CD4-positive, alpha-beta T cell treated with Interferon alpha-2 for 1 hour (primary cell): ENCODE measurements at places on chromosomes 12 and 14.

DNA sequence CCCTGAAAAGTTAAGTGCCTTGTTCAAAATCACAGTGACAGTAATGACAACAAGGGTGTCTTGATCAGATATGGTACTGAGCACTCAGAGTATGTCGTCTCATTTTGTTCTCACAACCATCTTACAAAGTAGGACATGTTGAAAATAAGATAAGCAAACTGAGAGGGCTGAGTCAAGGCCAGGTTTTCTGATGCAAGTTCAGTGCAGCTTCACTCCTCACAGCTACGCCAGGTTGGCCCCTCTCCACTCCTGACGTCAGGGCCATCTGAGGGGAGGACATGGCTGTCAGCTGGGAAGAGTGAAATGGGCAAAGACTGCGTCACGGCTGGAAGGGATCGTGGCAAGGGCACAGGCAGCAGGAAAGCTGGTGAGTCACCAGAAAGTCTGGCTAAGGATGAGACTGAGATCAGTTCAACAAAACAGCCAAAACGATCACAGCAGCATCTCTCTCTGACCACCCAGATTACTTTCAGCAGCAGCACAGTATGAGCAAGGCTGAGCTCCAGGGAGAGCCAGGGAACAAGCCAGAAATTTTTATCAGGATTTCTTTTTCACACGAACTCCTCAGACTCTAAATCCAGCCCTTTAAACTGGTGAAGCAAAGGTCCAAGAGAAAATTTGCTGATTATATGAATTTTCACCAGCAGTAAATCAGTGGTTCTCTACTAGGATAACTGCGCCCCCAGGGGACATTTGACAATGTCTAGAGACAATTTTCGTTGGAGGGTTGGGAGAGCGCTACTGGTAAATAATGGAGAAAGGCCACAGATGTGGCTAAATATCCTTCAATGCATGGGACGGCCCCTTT lies 297.9 kb upstream of the AMIGO2 start:
- DNase-seq = no peak

DNA sequence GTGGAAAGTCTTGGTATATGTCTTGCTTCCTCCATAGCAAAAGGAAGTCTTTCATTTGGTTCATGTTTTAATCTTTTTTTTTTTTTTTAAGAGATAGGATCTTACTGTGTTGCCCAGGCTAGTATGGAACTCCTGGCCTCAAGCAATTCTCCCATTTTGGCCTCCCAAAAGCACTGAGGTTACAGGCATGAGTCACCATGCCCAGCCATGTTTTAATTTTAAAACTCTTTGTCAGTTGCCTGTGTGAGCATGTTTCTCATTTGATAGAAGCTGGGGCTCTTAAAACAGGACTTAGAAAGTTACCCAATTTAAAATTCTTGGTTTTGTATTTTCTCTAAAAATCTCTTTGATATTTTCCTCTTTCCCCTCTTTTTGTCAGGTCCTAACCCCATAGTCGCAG lies 45.0 kb upstream of the REP15 start:
- no peak for DNase-seq

DNA sequence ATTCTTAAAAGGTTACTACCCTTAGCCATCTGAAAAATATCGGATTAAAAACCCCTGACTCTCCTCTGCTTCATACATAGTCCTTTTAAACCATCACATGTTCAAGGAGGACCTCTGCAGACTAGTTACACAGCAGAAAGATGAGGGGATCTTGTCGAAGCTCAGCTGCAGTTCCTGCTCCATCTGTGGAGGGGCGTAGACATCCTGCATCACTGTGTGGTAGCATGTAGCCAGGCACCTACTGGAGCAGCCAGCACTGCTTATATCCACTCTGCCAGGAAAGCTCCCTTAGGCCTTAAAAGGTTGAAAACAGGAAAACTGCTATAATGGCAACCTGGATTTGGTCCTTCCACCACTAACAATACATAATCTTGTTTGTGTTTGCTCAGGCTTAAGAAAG lies 57.6 kb upstream of the STRN3 start:
- DNase-seq = no peak

- DNase-seq = peak; percentile 47
These were observed 643 bp upstream of the TAMALIN start for GRCh38 chr12:52005903-52006703.

DNA sequence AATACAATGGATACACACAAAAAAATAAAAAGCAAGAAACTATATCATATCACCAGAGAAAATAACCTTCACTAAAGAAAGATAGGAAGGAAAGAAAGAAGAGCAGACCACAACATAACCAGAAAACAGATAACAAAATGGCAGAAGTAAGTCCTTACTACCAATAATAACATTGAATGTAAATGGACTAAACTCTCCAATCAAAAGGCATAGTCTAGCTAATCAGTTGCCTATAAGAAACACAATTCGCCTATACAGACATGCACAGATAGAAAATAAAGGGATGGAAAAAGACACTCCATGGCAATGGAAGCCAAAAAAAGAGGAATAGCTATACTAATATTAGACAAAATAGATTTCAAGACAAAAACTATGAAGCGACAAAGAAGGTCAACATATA lies 8.9 kb upstream of the TAS2R30 start:
- DNase-seq = no peak

- no peak for DNase-seq
These were observed 19.2 kb downstream of the INTS13 start for GRCh38 chr12:26918321-26919215.

DNA sequence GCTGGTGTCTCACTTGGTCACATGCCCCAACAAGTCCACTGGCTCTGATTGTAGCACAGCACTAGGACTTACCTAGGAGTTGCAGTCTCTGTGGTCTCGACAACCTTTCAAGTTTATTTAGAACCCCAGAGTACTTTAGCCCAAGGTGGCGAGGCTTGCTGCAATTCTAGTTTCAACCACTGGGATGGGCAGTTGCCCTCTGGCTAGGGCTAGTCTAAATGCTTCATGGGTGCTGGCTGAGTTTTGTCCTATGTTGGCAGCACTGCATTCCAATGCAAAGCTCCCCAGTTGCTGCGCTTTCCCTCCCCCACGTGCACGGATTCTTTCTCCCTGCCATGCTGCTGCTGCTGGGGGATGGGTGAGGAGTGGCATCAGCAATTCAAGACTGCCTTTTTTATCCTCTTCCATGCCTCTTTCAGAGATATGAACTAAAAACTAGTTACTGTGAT lies 207.9 kb downstream of the SYNE2 start:
- DNase-seq = no peak

DNA sequence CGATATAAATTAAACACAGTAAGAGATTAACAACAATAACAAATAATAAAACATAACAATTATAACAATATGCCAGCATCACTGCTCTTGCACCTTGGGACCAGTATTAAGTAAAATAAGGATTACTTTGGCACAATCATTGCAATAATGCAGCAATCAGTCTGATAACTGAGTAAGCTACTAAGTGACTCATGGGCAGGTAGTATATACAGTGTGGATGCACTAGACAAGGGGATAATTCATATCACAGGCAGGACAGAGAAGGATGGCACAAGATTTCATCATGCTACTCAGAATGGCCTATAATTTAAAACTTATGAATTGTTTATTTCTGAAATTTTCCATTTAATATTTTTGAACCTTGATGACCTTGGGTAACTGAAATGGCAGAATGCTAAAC lies 290.7 kb downstream of the ALG10B start:
- no peak for DNase-seq

GRCh38 chr12:114733919-114734318 lies 49.9 kb upstream of the TBX3 start:
- no peak for DNase-seq

DNA sequence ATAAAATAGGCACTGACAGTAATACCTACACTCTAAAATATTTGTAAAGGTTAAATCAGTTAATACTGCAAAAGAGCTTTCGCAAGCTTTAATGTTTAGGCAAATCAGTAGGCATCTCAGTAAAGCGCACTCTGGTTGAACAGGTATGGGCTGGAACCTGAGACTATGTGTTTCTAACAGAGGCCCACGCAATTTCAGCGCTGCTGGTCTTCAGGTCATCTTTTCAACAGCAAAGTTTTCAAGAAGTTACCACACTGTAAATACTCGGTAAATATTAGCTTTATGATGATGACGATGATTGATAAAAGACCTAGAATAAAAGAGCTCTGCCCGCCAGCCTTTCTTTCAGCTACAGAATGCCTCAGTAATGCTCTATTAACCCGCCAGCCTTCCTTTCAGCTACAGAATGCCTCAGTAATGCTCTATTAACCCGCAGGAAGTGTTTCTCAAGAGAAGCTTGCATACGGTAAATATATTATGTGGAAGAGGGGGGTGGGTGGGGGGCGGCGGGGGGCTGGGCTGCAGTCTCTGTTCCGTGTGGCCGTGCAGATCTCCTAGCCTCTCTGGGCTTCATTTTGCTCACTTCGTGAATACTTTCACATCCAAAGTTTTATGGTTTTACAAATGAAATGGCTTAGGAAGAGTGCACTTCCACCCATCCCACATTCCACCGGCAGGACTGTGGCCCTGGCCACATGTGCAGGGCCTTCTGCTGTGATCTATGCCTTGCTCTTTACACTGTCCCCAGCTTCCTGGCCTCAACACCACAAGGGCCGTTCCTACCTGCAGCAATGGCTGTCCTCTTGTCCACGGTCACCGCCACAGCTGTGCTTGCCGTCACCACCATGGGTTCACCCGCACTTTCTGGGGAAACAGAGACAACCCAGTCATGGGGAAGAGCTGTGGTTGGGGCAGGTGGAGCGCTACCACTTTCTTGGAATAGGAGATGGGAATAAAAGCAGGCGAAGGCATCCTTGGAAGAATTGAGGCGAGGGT lies 19.9 kb downstream of the LRTM2 start:
- DNase-seq = no peak

GRCh38 chr12:52121824-52122539 lies 42.5 kb downstream of the SMIM41 start:
- peak; percentile 62 for DNase-seq

DNA sequence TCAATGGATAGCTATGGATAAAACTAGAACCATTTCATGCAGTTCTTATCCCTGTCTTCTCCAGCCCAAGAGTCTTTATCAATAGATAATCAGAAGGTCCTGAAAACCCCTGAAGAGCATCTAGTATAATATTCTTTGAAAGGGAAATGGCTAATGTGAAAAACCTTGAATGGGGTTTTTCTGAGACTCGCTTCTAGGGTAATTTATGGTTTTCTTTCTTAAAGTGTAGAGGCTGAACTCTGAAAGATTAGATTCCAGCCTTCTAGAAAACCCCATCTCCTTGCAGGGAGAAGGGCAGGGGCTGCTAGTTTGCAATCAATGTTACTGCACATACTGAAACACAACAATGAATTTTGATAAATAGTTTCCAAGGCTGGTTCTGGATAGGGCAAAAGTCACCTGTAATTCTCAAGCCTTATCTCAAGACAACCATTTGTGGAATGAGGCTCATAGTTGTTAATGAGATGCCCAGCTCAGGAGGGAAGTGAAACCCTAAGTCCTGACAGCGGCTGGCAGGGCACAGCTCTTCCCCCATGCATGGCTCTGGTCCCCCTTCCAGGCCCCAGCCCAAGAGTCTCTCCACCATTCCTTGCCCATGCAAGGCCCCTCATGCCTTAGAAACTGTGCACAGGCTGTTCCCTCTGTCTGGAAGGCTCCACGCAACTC lies 33.7 kb upstream of the PYGL start:
- no peak for DNase-seq

DNA sequence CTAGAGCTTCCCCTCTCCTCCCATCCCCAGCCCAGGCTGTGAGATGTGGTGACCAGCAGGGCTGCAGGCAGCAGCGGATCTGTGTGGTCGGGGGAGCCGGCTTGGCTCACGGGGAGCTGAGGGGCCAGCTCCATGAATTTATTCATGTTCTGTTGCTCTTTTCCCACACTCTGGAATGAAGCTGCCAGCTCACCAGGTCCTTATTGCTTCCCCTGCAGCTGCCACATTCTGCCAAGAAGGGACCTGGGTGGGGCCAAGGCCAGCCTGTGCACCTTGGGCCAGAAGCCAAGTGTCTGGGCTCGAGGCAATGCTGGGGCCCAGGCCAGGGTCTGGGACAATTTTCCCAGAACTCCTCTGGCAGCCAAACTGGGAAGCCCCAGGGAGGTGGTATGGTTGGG lies 2.5 kb upstream of the C1QL4 start:
- DNase-seq = no peak

DNA sequence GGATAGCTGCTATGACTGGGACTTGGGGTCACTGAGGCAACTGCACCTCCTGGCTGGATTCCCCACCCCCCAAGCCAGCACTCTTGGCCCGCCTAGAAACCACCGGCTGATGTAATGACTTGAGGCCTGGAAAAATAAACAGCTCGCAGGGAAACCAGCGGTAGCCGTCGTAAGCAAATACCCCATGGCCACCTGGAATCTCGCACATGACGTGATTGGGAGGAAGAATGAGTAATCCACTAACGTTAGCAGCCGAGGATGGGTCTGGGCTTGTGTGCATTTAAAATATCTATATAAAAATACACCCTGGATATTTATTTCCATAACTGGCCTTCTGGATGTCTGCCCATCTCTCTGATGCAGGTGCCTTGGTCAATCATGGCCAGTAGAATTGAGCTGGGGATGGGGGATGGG lies 120.1 kb downstream of the SMOC1 start:
- no peak for DNase-seq

DNA sequence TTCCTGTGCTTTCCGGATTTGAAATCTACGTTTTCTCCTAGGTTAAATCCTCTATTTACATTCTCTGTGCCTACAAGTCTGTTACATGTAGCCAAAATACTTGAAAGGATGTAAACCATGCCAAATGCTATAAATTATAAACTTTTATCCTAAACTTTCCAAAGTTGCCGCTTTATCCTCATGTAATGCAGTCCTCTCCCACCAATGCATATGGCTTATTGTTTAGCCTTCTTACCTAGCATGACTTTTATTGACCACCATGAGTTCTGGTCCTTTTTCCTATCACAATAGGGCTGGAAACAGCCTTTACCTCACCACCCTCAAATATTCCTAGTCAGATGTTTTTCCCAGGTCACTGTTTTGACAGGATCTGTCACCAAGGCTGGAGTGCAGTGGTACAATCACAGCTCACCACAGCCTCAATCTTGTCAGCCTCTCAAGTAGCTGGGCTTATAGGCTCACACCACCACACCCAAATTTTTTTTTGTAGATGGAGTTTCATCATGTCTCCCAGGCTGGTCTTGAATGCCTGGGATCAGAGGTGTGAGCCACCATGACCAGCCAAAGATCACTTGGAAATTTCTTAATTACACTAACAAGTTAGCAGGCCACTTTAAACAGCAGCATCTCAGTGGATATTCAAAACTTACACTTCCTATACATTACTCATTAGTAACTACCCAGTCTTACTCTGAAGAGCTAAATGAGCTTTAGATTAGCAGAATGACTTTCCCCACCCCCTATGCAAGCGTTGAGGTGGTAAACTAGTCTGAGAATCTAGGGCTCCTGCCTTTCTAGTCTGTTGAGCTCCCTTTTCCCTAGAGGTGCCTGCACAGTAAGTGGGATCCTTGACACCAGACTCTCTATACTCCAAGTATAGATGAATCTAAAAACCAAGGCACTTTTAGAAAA lies 4.1 kb downstream of the TUBA1B start:
- DNase-seq = no peak
